ENCODE measurements at places on chromosomes 5 and 9. TPM values are rescaled to one million over a fixed set of nuclear protein-coding genes. Genes with fewer than 3 reads are reported as not detected.

DNA sequence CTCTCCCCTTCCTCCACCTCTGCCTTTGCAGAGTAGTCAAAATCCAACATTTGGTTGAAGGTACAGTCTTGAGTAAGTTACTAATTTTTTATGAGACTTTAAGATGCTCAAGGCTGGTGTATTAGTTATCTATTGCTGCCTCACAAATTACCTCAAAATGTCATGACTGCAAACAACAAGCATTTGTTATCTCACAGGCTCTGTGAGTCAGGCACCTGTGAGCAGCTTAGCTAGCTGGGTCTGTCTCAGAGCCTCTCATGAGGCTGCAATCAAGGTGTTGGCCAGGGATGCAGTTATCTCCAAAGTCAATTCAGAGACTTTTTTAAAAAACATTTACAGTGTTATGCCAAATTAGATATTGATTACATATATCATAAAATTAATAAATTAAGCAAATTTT, 371.3 kb upstream of the RGMB start:
- no peak for DNase-seq

The F2RL2 gene
- 37.5 TPM for total RNA-seq

The PCAT7 gene
- 2.7 TPM for total RNA-seq

DNA sequence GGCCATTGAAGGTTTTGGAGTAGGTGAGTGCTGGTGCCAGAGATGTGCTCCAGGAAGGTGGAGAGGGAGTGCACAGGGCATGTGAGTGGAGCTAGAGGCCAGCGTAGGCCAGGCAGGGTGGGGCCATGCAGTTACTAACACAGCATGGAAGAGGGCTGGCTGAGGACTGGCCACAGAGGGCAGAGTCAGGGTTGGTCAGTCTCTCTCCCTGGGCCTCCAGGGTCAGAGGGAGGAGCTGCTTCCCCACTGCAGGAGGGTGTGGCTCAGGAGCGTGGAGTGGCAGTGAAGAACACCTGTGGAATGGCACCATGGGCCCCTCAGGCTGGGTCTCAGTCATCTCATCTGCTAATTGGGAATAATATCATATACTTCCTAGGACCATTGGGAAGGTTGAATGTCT, 167.7 kb downstream of the MACROH2A1 start:
- DNase-seq = no peak

DNA sequence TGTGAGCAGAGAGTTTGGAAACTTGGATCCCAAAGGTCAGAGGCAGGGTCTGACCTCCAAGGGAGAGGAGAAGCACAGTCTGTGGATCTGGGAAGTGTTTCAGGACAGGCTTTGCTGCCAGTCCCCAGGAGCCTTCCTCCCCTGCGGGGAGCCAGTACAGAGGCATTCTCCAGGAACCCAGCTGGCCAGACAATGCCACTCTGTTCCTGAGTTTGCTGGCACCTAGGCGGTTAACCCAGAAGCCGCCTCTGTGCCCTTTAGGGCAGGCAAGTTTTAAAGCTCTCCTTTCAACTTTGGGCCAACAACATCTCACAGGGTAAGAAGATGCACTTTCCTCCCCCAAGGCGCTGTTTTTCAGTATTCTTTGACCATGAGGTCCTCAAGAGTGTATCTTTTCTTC, 37.0 kb upstream of the FGF1 start:
- DNase-seq = no peak

- DNase-seq = peak; percentile 6
Observed at GRCh38 chr9:1869843-1870242, 145.3 kb upstream of the SMARCA2 start.

- DNase-seq = no peak
Observed at GRCh38 chr9:17453751-17454150, 125.1 kb upstream of the SH3GL2 start.

DNA sequence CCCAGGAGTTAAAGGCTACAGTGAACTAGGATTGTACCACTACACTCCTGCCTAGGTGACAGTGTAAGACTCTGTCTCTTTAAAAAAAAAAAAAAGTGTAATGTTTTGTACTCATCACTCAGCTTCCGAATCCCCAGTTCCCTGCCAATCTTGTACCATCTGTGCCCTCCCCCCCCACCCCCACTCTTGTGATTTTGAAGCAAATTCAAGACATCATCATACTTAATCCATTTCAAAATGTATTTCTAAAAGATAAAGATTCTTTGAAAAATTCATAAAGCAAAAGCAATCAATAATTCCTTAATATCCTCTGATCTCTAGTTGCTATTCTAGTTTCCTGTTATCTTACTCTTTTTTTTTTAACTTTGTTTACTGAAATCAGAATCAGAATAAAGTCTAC, 34.9 kb upstream of the HMCN2 start:
- no peak for DNase-seq

The NTMT1 gene
- total RNA-seq = 46.5 TPM

The BASP1 gene
- 162 TPM for total RNA-seq

DNA sequence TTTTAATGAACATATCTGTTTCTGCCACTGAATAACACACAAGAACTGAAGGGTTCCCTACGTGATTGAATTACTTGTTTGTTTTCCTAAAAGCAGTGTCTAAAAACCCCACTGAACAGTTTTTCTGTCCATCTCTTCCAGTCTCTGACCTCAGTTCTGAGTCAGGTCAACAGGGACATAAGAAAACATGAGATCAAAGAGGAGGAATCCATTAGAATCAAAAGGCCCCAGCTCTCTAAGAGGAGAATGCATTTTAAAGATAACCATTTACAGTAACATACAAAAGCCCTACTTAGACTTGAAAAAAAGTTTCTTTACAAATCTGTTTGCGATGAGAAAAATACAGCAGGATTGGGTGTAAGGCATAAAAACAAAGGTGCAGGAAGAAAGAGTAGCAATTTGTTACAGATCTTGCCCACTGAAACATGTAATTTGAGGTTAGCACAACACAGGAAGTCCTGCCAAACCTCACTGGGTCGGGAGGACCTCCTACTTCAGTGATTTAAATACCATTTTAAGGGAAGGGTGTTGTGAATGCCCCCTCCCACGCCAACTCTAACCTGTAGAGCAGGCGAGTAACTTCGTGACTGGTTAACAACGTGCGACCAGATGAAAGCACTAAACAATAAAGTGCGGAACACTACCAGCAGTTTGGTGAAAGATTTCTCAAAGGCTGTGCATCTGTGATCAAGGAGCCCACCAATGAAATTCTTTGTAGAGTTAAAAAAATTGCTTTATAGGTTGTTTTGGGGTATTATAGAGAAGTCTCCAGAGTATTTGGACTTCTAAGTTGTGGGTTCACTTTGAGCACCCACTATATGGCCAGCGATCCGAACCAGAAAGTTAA, 1.3 kb downstream of the QSOX2 start:
- no peak for DNase-seq

GRCh38 chr9:89553451-89554010, 51.3 kb upstream of the GADD45G start:
- DNase-seq = no peak

GRCh38 chr5:134539732-134540131, 14.3 kb downstream of the JADE2 start:
- no peak for DNase-seq
